Upper lobe of left lung (tissue), 6 donors: ENCODE measurements at places on chromosomes 7 and 10. TPM values are rescaled to one million over a fixed set of nuclear protein-coding genes. Genes with fewer than 3 reads are reported as not detected.
A peak's percentile ranks its signal among the peaks of the same experiment; 100 is the strongest.

Gene GALNT17
- total RNA-seq: 8.7 TPM

Gene CD36
- total RNA-seq: 108 TPM

Gene PKD2L1
- total RNA-seq: 1.5 TPM

Gene GOLGA7B
- total RNA-seq: 1.4 TPM

Gene SFTPA1
- total RNA-seq: 8,320 TPM

Gene PHTF2
- total RNA-seq: 13.2 TPM

Gene SLC25A28
- 45.6 TPM for total RNA-seq

GRCh38 chr7:133703547-133703946, 423.6 kb upstream of the LRGUK start:
- no peak overlapping the region for H3K4me3 ChIP-seq
- no peak for DNase-seq
- no peaks in the 10 kb centered on the region for H3K27me3 ChIP-seq
- H3K4me1 ChIP-seq: no peaks in the 10 kb centered on the region

DNA sequence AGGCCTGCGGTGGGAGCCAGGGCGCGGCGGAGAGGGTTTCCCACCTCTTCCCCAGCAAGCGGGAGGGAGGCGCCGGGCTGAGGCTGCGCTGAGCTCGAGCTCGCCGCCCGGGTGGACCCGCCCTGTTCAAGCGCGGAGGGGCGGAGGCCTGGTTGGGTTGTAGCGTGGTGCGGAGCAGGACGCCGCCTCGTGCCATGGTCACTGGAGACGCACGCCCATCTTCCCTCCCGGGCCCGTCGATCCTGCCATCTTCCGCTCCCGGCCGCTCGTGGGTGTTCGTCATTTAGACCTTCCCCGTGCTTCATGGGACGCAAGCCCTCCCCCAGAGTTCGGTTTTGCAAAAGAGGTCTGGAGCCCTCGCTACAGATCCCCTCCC, 9.3 kb upstream of the EN2 start:
- H3K36me3 ChIP-seq: no peaks in the 10 kb centered on the region
- peak; percentile 84 for DNase-seq
- H3K27ac ChIP-seq: no peak overlapping the region
- no peak overlapping the region for H3K4me3 ChIP-seq
- H3K27me3 ChIP-seq: peaks cover 53% of the 10 kb centered on the region

DNA sequence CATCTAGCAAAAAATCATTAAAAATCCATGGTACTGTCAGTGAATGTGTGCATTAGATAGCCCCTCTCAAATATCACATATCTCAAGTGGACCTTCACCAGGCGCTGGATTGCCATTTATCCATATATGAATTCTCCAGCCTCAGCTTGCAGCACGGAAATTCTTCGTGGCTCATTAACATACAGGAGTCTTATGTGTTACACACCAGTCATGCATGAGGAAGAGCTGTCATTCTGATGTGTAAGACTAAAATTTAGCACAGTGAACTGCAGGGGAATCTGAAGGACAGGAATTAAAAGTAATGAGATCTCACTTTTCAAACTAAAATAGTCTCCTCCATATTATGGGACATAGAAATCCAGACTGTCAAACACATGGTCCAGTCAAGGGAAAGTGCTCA, 542.4 kb upstream of the DPP6 start:
- DNase-seq: no peak
- no peaks in the 10 kb centered on the region for H3K4me1 ChIP-seq

GRCh38 chr10:8283986-8284385, 229.5 kb downstream of the GATA3 start:
- H3K4me1 ChIP-seq: peaks cover 3% of the 10 kb centered on the region
- no peak overlapping the region for H3K4me3 ChIP-seq
- H3K27ac ChIP-seq: no peak overlapping the region

GRCh38 chr10:132241086-132241485, 54.3 kb downstream of the DPYSL4 start:
- DNase-seq: peak; percentile 15
- no peaks in the 10 kb centered on the region for H3K27me3 ChIP-seq
- H3K27ac ChIP-seq: no peak overlapping the region
- H3K4me1 ChIP-seq: no peaks in the 10 kb centered on the region
- no peak overlapping the region for H3K4me3 ChIP-seq

- no peaks in the 10 kb centered on the region for H3K4me1 ChIP-seq
- no peak overlapping the region for H3K27ac ChIP-seq
- no peaks in the 10 kb centered on the region for H3K27me3 ChIP-seq
Observed at GRCh38 chr7:55261386-55261770, 103.8 kb upstream of the LANCL2 start.

- H3K27me3 ChIP-seq: no peaks in the 10 kb centered on the region
- H3K27ac ChIP-seq: no peak overlapping the region
- no peak overlapping the region for H3K4me3 ChIP-seq
- no peaks in the 10 kb centered on the region for H3K4me1 ChIP-seq
Observed at GRCh38 chr7:71835056-71835455, 577.1 kb downstream of the CALN1 start.

DNA sequence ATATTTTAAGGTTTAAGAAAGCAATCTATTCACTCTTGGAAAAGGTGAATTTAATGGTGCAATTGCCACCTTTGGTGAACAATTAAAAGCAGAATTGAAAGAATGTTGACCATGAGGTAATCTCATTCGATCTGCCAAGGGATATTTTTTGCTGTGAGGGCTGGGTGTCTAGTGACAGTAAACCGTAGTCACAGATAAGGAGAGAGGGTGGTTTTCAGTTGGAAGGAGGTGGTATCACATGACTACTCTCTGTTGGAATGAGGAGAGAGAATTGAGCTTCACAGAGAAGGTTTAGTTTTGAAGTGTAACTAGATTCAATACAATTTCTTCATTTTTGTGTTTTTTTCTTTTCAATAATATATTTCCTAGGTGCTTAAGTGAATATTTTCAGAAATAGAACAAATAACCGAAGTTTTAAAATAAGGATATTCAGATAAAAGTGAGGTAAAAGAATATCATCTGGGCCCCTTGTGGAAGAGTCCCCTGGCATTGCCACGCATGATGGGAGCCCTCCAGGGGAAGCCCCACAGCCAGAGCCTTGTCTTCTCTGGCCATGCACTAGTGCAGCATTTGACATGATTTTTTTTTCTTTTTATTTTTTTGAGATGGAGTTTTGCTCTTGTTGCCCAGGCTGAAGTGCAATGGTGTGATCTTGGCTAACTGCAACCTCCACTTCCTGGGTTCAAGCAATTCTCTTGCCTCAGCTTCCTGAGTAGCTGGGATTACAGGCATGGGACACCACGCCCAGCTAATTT, 73.4 kb downstream of the GPR141 start:
- no peaks in the 10 kb centered on the region for H3K4me1 ChIP-seq
- H3K27ac ChIP-seq: no peak overlapping the region
- no peaks in the 10 kb centered on the region for H3K27me3 ChIP-seq
- no peaks in the 10 kb centered on the region for H3K36me3 ChIP-seq
- H3K4me3 ChIP-seq: no peak overlapping the region

GRCh38 chr10:110872145-110872983, 636 bp downstream of the PDCD4 start:
- H3K36me3 ChIP-seq: peaks cover 9% of the 10 kb centered on the region
- peak overlapping the region; percentile 100 for H3K27ac ChIP-seq

GRCh38 chr7:37352974-37353948, 95.4 kb downstream of the ELMO1 start:
- peak overlapping the region; percentile 65 for H3K27ac ChIP-seq
- H3K4me1 ChIP-seq: peaks cover 42% of the 10 kb centered on the region
- peak; percentile 50 for DNase-seq
- H3K4me3 ChIP-seq: no peak overlapping the region
- H3K36me3 ChIP-seq: no peaks in the 10 kb centered on the region

- H3K4me3 ChIP-seq: no peak overlapping the region
- no peak for DNase-seq
- no peaks in the 10 kb centered on the region for H3K36me3 ChIP-seq
- H3K27ac ChIP-seq: no peak overlapping the region
- no peaks in the 10 kb centered on the region for H3K27me3 ChIP-seq
Observed at GRCh38 chr10:49296836-49297235, 2.1 kb upstream of the C10orf71 start.

DNA sequence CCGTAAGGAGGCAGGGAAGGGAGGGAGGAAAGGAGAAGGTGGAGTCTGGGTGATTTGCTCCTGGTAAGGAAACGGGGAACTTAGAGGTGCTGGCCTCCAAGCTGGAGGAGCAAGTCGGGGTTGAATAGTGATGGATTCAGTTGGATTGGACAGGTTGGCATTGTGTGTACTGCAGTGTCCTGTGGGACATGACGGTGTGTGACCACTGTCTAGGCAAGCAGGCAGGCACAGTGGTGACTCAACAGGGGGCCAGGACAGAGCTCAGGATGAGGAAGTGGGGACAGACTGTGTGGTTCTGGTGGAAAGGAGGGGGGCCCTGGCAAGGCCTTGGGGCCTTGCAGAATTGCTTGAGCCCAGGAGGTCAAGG, 48.8 kb downstream of the COL26A1 start:
- H3K36me3 ChIP-seq: no peaks in the 10 kb centered on the region
- H3K27ac ChIP-seq: no peak overlapping the region
- H3K4me1 ChIP-seq: peaks cover 4% of the 10 kb centered on the region

DNA sequence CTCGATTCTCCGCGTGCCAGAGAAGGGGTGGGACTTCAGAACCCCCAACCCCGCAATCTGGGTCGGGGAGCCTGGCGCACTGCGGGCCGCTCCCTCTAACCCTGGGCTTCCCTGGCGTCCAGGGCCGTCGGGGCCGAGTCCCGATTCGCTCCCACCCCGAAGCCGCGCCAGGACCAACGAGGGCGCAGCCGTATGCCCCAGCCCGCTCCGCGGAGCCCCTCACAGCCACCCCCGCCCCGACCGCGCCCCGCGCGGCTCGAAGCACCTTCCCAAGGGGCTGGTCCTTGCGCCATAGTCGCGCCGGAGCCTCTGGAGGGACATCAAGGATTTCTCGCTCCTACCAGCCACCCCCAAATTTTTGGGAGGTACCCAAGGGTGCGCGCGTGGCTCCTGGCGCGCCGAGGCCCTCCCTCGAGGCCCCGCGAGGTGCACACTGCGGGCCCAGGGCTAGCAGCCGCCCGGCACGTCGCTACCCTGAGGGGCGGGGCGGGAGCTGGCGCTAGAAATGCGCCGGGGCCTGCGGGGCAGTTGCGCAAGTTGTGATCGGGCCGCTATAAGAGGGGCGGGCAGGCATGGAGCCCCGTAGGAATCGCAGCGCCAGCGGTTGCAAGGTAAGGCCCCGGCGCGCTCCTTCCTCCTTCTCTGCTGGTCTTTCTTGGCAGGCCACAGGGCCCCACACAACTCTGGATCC, at the start of gene LEP:
Gene LEP (plus strand): TSS at position 583 of the 691 bp plus-strand sequence. CDS start 10,741 bp downstream, outside the sequence.
- no peak for DNase-seq
- no peaks in the 10 kb centered on the region for H3K4me1 ChIP-seq
- H3K36me3 ChIP-seq: no peaks in the 10 kb centered on the region

- H3K27me3 ChIP-seq: no peaks in the 10 kb centered on the region
- H3K4me1 ChIP-seq: no peaks in the 10 kb centered on the region
- DNase-seq: no peak
Observed at GRCh38 chr10:7523656-7524055, 112.8 kb upstream of the SFMBT2 start.

GRCh38 chr7:1978656-1979590, 253.8 kb downstream of the MAD1L1 start:
- no peak overlapping the region for H3K27ac ChIP-seq
- no peaks in the 10 kb centered on the region for H3K27me3 ChIP-seq
- H3K4me3 ChIP-seq: no peak overlapping the region
- H3K4me1 ChIP-seq: no peaks in the 10 kb centered on the region
- peaks cover 26% of the 10 kb centered on the region for H3K36me3 ChIP-seq
